Activated T-helper 17 cell treated with anti-CD3 and anti-CD28 coated beads, Interleukin-2, amount 50 U/mL, for 72 hours (primary cell): ENCODE measurements at places on chromosomes 5 and 9. TPM values are rescaled to one million over a fixed set of nuclear protein-coding genes. Genes with fewer than 3 reads are reported as not detected.

The PAX5 gene
- total RNA-seq: 0.30 TPM

The FOXI1 gene
- total RNA-seq: not detected

The TMEM8B gene
- 2.4 TPM for total RNA-seq

The JMY gene
- 13.9 TPM for total RNA-seq

The NKD2 gene
- 0.37 TPM for total RNA-seq

The CDHR2 gene
- total RNA-seq: 0.69 TPM

The FOXD4L4 gene
- total RNA-seq: 0.24 TPM

The CCL21 gene
- total RNA-seq: not detected

The PRRX2 gene
- 0.32 TPM for total RNA-seq

The GZMA gene
- 33.9 TPM for total RNA-seq

The GHR gene
- total RNA-seq: not detected

The GNAQ gene
- 18.5 TPM for total RNA-seq

The GRXCR2 gene
- not detected for total RNA-seq

The SLC45A2 gene
- total RNA-seq: not detected

The UBAC1 gene
- total RNA-seq: 39.8 TPM

The OTP gene
- not detected for total RNA-seq

The HBEGF gene
- 12.6 TPM for total RNA-seq

The TRMT10B gene
- 13.1 TPM for total RNA-seq

The PKD2L2 gene
- not detected for total RNA-seq

The CSF1R gene
- 0.87 TPM for total RNA-seq

The CD180 gene
- total RNA-seq: 0.08 TPM

The AGXT2 gene
- total RNA-seq: not detected

The HSDL2 gene
- 23.4 TPM for total RNA-seq

The SHISAL2B gene
- not detected for total RNA-seq

The SPINK13 gene
- not detected for total RNA-seq

The ZFP2 gene
- total RNA-seq: 0.26 TPM

The CEP72 gene
- 30.0 TPM for total RNA-seq

The FBXL7 gene
- not detected for total RNA-seq

The BICD2 gene
- 24.9 TPM for total RNA-seq

The OR1Q1 gene
- 0.45 TPM for total RNA-seq

The SMIM33 gene
- 0.54 TPM for total RNA-seq

The NEK6 gene
- 6.8 TPM for total RNA-seq

The KIF24 gene
- 4.9 TPM for total RNA-seq

The SPACA9 gene
- total RNA-seq: 0.95 TPM

The LPAR1 gene
- total RNA-seq: not detected

The VCAN gene
- total RNA-seq: not detected

The RPL7A gene
- total RNA-seq: 3,350 TPM

The FCN2 gene
- not detected for total RNA-seq

The OLFM1 gene
- total RNA-seq: not detected

The C1QTNF3 gene
- 2.7 TPM for total RNA-seq

The PPP2R2B gene
- 2.2 TPM for total RNA-seq

The DBN1 gene
- 2.3 TPM for total RNA-seq

The KCNN2 gene
- not detected for total RNA-seq

The TLX3 gene
- not detected for total RNA-seq

The PCDHGA9 gene
- not detected for total RNA-seq

The GPR151 gene
- total RNA-seq: not detected

The IL9 gene
- total RNA-seq: 10.2 TPM

The ESM1 gene
- total RNA-seq: 1.6 TPM

The TAF1L gene
- 0.06 TPM for total RNA-seq

The SLC4A9 gene
- total RNA-seq: 0.26 TPM

The MPDZ gene
- not detected for total RNA-seq

The CTSV gene
- 2.1 TPM for total RNA-seq

The PCDHB16 gene
- total RNA-seq: not detected

The PCDHGA10 gene
- 0.08 TPM for total RNA-seq
